Stimulated activated CD8-positive, alpha-beta memory T cell treated with anti-CD3 and anti-CD28 coated beads, Interleukin-7, amount 100 ng/mL, for 1 hour (primary cell): ENCODE measurements at places on chromosomes 4 and X.

- no peak for DNase-seq
These were observed 75.0 kb upstream of the DHX15 start for GRCh38 chr4:24659241-24659961.

- no peak for DNase-seq
These were observed 311 bp downstream of the RNF113A start for GRCh38 chrX:119871245-119871598.

DNA sequence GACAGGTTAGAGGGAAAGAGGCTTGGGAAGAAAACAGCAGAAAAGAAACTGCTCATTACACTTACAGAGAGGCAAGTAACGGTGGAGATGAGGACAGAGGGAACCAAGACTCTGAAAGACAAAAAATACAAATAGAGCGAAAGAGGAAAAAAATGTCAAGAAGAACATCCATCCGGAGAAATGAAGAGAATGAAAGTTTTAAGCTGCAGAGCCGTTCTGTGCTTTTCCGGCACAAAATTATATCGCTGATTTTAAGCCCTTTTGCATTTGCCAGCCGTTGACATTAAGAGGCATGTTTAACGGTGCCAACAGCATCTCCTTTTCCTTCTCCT, 236 bp downstream of the PCDH10 start:
- no peak for DNase-seq

GRCh38 chrX:77275392-77275791, 171.8 kb upstream of the FGF16 start:
- DNase-seq, result no peak

- no peak for DNase-seq
These were observed 25.4 kb upstream of the TBC1D1 start for GRCh38 chr4:37865450-37865849.
